ENCODE measurements at places on chromosomes 13 and 19.
A peak's percentile ranks its signal among the peaks of the same experiment; 100 is the strongest.

GRCh38 chr13:52652980-52653303 is 306 bp downstream of the SUGT1 start:
- DNase-seq = no peak

DNA sequence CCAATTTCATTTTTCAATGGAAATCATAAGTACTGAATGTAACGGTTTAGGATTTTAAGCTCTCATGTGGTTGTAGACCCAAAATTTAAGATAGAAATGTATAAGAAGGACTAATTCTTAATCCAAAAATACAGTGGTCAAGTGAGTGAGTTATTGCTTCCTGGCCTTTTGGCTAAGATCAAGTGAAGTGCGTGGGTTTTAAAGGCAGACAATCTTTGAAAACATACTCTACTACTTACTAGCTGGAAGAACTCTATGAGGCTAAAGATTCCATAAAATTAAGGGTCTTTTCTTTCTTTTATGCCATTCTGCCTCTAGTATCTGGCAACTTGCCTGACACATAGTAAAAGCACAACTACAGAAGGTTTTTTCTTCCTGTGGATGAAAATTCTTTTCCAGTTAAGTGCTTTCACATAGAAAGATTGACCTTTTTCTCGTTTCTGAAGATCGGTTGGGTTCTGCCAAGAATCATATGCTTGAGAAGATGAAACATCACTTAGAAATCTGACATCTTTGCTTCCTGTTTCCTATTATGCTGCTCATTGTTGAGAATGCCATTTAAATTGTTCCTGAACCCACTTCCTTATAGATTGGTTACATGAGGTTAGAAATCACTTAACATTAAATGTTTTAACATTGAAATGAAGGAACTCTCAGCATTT is 26.4 kb upstream of the SCEL start:
- no peak for DNase-seq

DNA sequence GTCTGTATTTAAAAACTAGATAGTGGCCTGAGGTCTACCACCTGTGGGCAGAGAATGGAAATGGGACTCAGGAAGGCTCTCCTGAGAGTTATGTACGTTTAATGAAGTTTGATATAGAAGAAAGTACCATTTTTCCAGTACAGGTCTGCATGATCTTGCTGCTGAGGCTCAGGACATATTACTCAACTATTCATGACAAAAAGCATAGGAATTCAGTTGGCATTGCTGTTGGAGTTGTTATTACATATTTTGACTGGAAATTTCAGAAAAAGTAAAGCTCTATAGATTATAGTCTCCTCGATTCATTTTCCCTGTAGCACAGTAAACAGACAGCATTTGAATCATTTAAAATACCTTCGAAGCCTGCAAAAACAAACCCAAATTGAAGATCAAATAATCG is 469.8 kb downstream of the DCT start:
- no peak for DNase-seq

- peak; percentile 47 for DNase-seq
These were observed 9.4 kb upstream of the CEACAM16 start for GRCh38 chr19:44689290-44690130.

GRCh38 chr19:17054746-17055145 is 20.5 kb downstream of the HAUS8 start:
- DNase-seq = no peak
